ENCODE measurements at places on chromosomes 6 and 20.

- peak; percentile 51 for DNase-seq
Observed at GRCh38 chr6:33854572-33855030, 50.8 kb upstream of the MLN start.

- no peak for DNase-seq
Observed at GRCh38 chr20:1870792-1871550, 24.2 kb upstream of the SIRPA start.

DNA sequence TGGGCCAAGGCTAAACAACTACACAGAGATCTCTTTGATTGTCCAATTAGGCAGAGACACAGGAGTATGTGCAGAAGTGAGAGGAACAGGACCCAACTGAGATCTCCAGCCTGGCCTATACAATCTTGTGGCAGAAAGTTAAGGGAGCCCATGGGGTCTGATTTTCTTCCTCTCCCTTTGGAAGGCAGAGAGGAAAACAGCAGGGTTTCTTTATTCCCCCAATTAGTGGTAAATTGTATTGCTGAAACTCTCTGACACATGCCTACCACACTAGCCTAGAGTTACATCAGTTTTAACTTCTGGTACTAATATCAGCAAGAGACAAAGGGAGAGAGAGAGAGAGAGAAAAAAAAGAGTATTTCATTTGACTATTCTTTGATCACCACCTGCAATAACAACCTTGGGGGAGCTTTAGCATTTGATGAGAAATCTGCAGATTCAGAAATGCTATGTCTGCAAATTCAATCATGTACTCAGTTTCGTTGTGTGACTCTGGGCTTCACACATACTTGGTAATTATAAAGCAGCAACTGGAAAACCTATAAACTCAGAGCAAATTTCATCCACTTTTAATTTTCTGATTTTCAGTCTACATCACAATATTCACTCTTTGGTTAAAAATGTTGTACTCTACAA is 260.3 kb upstream of the SPTLC3 start:
- no peak for DNase-seq

DNA sequence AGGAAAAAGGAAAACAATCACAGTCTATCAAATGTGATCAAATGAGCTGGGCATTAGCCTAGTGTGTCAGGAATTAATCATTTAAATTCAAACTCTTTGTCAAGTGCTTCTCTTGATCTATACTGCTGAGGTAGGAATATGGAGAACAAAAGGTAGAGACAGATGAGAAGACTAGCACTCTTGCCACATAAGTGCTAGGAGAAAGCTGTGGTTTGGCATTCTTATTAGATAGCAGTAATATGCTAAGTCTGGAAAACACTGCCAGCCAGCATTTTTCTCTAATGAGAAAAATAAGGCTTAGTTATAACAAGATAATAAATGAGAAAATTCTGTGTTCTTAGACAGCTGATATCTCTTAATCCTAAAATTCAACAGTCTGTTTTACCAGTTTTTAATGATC is 38.9 kb downstream of the ORC3 start:
- no peak for DNase-seq

DNA sequence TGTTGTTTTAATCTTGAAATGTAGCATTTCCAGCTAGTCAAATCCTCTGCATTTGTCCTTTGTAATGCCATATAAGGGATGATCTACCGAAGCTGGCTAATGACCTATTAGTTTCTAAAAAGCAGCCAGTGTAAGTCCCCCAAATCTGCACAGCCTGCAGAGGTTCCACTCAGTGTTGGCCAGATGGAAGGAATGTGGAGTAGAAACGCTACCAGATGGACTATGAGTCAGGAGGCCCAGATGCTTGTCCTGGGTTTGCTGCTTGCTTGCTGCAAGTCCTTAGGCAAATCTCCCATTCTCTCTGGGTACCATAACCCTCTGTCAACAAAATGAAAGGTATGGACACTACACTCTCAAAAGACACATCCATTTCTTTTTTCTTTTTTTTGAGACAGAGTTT is 149.8 kb downstream of the BTBD9 start:
- no peak for DNase-seq

- no peak for DNase-seq
Observed at GRCh38 chr20:57649617-57650015, 29.4 kb upstream of the ZBP1 start.

GRCh38 chr6:4844108-4844507 is 67.9 kb downstream of the CDYL start:
- DNase-seq, result no peak

DNA sequence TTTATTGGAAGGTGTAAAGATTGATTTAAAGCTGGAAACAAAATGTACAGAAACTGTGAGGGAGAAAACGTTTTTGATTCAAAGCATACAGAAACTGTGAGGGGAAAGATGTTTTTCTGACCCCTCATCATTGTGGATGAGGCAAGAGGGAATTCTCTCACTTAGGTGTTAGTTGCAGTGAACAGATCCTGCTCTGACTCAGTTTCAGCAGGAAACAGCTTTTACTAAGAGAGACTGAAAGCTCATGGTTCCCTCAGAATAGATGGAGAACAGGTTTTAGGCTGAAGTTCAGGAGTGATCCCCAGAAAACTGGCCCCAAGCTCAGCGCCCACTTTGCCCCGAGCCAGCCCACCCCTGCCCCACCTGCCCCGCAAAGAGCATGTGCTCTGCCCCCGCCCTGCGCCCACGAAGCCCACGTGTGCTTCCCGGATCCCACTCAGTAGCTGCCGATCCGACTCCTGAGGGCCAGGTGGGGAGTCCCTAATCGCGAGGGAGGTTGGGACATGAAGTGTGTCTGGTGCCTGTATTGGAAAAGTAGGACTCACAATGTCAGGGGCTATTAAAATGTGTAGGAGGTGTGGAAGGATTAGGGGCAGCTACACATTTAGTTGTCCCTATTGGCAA is 41.2 kb downstream of the DUSP22 start:
- no peak for DNase-seq

DNA sequence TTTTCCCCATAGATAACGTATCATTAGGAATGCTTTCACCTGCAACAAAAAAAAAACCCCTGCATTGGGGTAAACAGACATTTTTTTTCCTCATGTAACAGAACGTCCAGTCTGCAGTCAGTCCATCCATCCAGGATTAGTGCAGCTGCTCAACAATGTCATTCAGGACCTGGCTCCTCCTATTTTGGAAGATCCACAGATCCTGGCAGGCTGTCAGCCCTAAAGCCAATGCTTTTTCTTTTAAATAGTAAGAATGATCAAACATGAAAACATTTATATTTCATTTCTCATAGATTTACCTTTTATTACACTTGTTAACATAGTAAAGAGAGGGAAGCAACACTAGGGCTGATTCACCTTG is 116.5 kb upstream of the CCDC28A start:
- DNase-seq, result no peak

- DNase-seq, result peak; percentile 99
Observed at GRCh38 chr6:26285143-26286134, 79.6 kb upstream of the BTN3A2 start.

DNA sequence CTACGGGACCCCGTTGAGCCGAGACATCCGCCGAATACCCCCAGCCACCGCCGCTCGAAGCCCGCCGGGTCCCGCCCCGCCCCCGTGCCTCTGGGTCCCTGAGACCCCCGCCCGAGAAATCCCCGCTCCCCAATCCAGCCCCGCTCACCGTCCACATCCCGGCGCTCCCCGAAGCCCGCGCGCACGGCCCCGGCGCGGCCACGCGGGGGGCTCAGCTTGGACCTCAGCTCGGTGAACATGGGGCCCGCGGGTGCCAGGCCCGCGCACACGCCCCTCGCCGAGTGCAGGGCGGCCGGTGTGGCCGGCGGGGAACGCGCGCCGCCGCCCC is 249 bp downstream of the SAMD10 start:
- no peak for DNase-seq

GRCh38 chr6:169243661-169244060 is 10.0 kb downstream of the THBS2 start:
- DNase-seq, result no peak

GRCh38 chr6:105982761-105983540 is 103.2 kb upstream of the PRDM1 start:
- DNase-seq, result peak; percentile 44

DNA sequence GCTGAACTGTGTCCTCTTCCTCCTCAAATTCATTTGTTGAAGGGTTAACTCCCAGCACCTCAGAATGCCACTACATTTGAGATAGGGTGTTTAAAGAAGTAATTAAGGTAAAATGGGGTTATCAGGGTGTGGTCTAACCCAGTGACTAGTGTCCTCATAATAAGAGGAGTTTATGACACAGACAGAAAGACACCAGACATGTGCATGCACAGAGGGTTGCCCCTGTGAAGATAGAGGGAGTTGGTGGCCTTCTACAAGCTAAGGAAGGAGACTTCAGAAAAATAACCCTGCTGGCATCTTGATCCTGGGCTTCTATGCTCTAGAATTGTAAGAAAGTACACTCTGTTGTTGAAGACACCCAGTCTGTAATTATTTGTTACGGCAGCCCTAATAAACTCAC is 24.9 kb upstream of the EDN1 start:
- DNase-seq, result no peak

DNA sequence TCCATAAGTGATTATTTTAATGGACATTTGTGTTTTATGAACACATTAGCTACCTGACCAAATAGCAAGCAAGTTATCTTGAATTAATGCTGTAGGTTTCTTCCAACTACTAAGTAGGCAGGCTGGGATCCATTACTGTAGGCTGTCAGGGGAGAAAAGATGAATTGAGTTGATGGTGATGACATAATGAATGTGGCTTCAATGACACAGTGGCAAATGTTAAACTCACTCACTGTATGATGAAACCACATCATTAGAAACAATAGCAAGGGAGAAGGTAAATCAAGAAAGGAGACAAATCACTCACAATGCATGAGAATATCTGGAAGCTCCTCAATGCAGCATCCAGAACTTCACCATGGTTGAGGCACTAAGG is 529.7 kb upstream of the CITED2 start:
- no peak for DNase-seq

DNA sequence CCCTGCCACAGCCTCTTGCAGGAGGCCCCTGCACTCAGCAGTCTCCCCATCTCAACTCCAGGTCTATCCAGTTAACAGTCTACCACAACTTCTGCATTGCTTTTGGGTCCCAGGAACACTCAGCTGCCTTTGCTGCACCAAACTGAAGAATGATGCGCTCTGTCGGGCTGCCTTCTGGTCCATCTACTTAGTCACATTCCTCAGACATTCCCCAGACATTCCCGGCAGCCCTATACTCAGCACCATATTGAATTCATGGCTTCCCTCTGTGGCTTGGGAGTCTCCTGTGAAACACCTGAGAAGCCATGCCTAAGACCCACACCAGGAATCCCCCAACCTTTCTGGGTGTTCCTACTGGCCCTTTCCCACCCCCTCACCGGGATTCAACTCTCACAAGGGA is 99.6 kb upstream of the COL21A1 start:
- no peak for DNase-seq

GRCh38 chr6:28395918-28396317 is 3.6 kb downstream of the ZSCAN12 start:
- no peak for DNase-seq

DNA sequence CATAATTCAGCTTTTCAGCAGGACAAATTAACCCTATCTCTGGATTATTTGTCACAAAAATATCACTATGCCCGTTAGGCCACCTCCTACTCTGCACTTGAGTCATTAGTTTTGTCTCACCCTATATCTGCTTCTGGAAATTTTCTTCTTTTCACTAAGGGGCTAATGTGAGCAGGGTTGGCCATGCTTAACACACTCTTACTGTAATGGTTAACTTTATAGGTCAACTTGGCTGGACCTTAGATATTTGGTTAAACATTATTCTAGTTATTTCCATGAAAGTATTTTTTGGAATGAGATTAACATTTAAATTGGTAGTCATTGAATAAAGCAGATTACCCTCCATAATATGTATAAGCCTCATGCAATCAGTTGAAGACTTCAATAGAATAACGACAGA is 394.6 kb upstream of the PTCHD4 start:
- DNase-seq, result no peak

GRCh38 chr6:10640412-10640811 is 54.0 kb downstream of the C6orf52 start:
- no peak for DNase-seq

DNA sequence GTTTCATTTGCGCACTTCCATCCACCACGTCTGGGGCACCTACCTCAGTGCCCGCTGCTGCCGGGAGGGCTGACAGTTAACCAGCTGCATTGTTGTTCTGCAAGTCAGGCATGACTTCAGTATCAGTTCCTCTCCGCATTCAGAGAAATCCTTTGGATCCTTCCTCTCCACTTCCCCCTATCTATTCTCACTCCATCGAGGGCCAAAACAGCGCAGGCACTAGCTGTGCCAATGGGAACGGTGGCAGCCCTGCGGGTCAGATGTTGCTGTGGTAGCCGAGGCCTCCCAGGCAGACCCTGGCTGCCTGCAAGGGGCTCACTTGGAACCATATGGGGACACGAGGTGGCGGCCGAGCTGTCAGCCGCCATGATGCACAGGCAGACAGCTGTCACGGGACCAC is 64.2 kb upstream of the INSM1 start:
- DNase-seq, result no peak

GRCh38 chr6:148457137-148457842 is 114.7 kb downstream of the SASH1 start:
- no peak for DNase-seq

DNA sequence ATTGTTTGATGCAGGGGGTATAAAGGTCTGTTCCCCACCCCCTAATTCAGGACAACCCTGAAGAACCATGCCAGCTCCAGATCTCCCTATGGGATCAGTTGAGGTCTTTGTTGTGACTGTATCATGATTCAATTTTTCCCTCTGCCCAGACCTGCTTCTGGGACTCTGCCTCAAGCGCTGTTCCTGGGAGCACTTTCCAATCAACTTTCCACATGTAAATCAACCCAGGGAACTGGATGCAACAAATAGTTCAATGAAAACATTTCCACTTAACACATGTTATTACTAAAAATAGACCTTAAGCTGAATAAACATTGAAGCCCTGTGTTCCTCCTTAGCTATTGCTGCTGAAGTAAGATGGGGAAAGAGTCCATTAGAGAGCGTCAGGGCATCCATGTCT is 139.5 kb downstream of the C6orf58 start:
- DNase-seq, result no peak

- DNase-seq, result no peak
Observed at GRCh38 chr20:5397393-5397792, 80.6 kb upstream of the PROKR2 start.

- no peak for DNase-seq
Observed at GRCh38 chr6:149285626-149286025, 31.9 kb upstream of the TAB2 start.

- DNase-seq, result no peak
Observed at GRCh38 chr6:167566711-167567141, 241.8 kb downstream of the TTLL2 start.

GRCh38 chr6:62175195-62175594 is 110.8 kb downstream of the KHDRBS2 start:
- DNase-seq, result no peak

DNA sequence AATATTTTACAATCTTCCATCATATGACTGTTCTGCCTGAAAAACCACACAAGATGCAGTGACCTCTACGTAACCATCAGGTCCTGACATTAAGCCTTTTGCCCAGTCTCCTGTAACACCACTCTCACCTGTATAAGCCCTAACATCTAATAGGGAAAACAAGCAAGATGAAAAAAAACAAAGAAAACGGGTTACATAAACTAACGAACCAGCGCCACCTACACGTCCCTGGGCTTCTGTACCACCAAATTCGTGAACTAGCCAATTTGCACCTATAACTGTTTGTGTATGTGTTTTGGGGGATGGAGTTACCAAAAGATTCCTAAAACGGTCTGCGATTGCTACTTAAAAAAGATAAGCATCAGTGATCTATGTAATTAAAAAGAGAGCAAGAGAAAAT is 70.2 kb downstream of the BLOC1S5 start:
- no peak for DNase-seq

- DNase-seq, result no peak
Observed at GRCh38 chr6:101509536-101509935, 116.0 kb downstream of the GRIK2 start.

GRCh38 chr6:72580281-72580940 is 41.5 kb upstream of the KCNQ5 start:
- peak; percentile 54 for DNase-seq
